ENCODE measurements at places on chromosomes 3 and 15.

DNA sequence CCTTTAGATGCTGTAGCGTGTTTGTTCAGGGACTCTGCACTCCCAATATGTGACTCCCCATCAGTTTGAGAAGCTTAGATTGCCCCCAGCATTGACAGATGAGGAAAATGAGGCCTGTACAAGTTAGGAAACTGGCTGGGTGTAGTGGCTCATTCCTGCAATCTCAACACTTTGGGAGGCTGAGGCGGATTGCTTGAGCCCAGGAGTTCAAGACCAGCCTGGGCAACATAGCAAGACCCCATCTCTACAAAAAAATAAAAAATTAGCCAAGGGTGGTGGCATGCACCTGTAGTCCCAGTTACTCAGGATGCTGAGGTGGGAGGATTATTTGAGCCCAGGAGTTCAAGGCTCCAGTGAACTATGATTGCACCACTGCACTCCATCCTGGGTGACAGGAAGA, 14.0 kb upstream of the PTPN23 start:
- no peak for DNase-seq

DNA sequence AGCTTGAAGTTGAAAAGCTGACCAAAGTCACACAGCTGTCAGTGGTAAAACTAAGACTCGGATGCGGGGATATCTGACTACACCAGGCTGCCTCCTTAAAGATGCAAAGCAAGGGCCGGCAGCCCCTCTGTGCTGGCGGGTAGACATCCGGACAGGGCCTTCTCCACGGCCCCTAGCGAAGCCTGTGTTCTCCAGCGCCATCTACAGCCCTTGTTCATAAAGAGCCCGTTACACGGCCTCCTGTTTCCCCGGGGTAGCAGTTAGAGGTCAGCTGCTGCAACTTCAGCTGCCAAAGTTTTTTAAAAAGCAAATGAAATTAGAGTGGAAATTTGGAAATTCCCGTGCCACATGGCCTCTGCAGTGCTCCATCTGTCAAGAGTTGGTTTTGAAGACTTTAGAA, 383.0 kb downstream of the TBL1XR1 start:
- DNase-seq: no peak

DNA sequence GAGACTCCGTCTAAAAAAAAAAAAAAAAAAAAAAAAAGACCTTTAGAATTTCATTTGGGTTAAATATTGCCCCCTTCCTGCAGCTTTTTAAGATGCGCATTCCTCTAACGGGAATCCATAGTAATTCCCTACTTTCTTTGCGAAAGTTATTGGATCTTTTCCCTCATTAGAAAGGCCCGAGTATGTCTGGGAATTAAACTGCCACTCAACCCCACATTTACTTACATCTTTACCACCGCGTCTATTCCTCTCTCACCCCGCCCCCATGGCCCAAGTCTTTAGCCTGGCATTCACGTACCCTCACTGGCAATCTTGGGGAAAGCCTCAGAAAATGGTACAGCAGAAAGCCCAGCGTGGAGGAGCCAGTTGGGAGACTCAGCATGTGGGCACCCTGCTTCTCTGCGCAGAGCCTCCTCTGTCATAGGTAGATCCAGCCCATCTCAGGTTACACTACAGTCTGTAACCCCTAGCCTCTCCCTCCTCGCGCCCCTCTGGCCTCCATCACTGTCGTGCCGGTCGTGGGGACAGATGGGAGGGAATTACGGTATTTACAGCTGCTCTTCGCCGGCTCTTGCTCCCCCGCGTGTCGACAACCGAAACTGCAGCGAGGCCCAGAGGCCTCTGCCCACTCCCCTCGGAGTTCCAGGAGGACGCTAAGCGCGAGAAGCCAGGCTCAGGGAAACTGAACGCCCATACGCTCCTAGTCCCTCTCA, 6.4 kb upstream of the ANKDD1A start:
- peak; percentile 82 for DNase-seq

GRCh38 chr15:52117549-52117948, 5.0 kb upstream of the BCL2L10 start:
- no peak for DNase-seq

DNA sequence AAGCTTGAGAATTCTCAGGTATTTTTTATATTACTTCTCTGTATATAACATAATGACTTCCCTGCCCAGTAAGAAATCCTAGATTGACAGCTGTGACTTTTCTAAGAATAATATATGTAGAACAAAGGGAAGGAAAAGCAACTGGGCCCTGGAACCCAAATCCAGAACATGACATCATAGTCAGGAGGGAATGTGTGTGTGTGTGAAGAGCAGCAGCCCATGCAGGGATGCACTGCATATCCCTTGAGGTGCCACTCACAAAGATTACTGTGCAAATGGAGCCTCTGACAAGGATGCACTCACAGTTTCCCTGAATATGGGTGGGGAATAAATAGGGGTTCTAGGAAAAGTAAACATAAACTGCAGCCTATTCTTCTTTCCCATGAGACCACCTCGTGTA, 279.5 kb downstream of the NEK10 start:
- no peak for DNase-seq

DNA sequence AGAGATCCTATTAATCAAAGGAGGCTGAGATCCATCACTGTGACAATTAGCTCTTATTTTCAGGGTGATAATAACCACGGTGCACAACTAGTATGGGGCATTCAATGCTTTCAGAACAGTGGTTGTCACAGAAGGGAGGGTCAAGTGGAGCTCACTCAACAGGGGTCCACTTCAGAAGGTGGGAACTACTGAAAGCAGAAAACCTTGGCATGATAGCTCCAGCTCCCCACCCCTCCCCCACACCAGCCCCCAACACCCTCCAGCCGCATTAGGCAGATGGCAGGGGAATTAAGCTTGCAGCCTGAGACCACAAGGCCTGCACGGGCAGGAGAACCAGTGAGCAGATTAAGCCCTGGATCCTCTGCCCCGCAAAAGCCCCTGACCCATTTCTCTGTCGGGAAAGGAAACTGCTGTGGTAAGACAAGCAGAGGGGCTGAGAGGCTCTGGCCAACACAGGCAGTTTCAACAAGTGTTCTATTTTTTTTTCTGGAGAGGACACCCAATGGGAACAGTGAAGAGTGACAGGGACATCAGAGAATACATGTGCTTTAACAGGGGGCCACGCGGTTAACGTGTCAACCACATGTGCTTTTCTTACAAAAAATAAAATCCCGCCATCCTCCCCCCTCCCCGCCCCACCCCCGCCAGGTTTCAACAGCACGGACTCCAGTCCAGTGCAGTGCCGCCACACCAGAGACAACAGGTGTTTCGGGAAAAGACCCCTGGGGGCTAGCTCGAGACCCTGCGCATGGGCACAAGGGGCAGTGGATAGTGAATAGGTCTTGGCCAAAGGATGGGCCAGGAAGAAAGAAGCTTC, 997 bp downstream of the FYCO1 start:
- DNase-seq: peak; percentile 62

GRCh38 chr3:87796843-87797185, 262.0 kb downstream of the CGGBP1 start:
- no peak for DNase-seq

GRCh38 chr15:60651734-60652141, 172.8 kb upstream of the ICE2 start:
- no peak for DNase-seq

GRCh38 chr3:177229791-177230190, 32.5 kb upstream of the TBL1XR1 start:
- no peak for DNase-seq

- DNase-seq: no peak
Observed at GRCh38 chr15:50798684-50799083, 33.2 kb upstream of the SPPL2A start.

- no peak for DNase-seq
Observed at GRCh38 chr3:134231131-134231530, 19.5 kb downstream of the RYK start.

DNA sequence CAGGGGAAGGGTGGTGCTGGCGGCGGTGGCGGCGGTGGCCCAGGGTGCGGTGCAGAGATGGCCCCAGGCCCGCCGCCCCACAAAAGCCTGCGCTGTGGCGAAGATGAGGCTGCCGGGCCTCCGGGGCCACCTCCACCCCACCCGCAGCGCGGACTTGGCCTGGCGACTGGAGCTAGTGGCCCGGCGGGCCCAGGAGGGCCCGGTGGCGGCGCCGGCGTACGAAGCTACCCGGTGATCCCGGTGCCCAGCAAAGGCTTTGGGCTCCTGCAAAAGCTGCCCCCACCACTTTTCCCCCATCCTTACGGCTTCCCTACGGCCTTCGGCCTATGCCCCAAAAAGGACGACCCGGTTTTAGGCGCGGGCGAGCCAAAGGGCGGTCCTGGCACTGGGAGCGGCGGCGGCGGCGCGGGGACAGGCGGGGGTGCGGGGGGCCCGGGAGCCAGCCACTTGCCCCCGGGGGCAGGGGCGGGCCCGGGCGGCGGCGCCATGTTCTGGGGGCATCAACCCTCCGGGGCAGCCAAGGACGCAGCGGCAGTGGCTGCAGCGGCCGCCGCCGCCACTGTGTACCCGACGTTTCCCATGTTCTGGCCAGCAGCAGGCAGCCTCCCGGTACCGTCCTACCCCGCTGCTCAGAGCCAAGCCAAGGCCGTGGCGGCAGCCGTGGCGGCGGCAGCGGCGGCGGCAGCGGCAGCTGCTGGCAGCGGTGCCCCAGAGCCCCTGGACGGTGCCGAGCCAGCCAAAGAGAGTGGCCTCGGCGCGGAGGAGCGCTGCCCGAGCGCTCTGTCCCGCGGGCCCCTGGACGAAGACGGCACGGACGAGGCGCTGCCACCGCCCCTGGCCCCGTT, 1.6 kb downstream of the SKOR1 start:
- DNase-seq: no peak

DNA sequence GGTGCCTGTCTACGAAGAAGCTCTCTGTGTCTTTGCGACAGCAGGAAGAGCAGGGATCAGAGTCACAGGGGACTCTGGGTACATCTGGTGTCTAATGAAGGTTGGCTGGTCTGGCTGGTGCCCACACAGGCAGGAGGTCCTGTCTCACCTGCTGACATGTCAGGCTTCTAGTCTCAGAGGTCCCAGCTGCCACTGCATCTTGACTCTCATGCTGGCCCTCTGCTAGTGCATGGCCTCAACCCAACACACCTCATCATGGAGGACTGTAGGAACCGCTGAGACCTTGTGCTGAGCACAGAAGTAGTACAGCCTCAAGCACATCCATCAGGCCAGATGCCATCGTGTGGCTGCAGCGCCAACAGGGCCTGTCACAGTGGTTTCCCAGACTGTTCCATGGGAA, 206.1 kb upstream of the NR2F2 start:
- no peak for DNase-seq

GRCh38 chr3:112353365-112353764, 20.4 kb downstream of the CD200 start:
- DNase-seq: no peak

- DNase-seq: no peak
Observed at GRCh38 chr3:11273891-11274291, 1.7 kb downstream of the ATG7 start.

- no peak for DNase-seq
Observed at GRCh38 chr15:95864467-95864886, 466.0 kb upstream of the NR2F2 start.

- no peak for DNase-seq
Observed at GRCh38 chr15:67537771-67538170, 4.7 kb upstream of the MAP2K5 start.

DNA sequence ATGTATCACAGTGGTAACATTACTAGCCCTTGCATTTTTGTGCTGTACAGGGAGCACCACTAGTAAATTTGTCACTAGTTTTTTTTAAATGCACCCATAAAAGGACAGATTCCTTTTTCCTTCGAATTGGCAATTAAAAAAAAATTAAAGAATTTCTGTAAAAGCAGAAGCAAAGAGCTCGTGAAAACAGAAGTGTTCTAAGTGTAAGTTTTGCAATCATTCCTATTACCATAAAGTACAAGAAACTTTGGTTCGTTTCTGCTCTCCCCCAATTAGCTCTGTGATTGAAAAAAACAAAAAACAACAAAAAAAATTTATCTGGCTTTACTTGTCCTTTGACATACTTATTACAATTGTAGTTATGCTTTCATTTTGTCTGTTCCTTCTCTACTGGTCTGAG, 5.3 kb downstream of the SERP1 start:
- no peak for DNase-seq

- DNase-seq: no peak
Observed at GRCh38 chr3:128072454-128073184, 20.4 kb downstream of the SEC61A1 start.

DNA sequence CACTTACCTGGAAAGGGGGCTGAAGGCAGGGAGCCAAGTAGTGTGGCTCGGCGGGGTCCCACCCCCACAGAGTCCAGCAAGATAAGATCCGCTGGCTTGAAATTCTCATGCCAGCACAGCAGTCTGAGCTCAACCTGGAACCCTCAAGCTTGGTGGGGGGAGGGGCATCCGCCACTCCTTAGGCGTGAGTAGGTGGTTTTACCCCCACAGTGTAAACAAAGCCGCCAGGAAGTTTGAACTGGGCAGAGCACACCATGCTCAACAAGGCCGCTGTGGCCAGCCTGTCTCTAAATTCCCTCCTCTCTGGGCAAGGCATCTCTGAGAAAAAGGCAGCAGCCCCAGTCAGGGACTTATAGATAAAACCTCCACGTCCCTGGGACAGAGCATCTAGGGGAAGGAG, 156.3 kb downstream of the KBTBD8 start:
- DNase-seq: no peak
